ENCODE measurements at places on chromosomes 5 and 9. TPM values are rescaled to one million over a fixed set of nuclear protein-coding genes. Genes with fewer than 3 reads are reported as not detected.

DNA sequence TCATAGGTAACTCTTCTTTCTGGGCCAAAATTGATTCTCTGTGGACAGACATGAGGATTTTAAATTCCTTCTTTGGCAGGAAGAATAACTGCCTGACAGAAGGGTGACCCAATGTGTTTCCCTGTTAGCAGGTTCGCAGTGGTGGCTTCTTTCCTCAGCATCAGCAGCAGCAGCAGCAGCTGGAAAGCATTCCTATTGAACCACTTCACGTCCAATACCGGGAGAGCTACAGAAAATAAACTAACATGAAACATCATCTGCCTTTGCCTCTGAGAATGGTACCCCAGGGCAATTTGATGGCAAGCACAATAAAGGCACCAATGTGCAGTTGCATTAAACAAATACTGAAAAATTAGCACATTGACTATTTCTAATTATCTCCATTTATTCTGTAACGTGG is 214.5 kb downstream of the TMEM167A start:
- no peak for DNase-seq

DNA sequence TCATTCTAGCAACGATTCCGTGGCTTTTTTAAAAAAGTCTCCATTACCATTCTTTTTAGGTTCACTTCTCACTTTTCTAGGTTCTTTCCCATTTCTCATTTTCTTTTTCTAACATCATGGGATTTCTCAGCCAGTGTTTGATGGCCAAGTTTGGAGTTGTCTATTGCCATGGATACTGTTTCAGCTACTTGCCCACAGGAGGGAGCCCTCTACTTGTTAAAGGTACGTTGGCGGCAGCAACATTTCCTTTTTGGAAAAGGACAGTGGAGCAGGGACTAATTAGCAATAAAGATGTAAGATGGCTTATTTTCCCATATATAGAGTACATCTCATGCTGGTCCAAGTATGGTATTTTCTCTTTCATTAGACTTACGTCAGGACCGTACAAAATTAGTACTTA is 2257.5 kb upstream of the C9orf72 start:
- DNase-seq, result no peak

Gene F12
- total RNA-seq, result 0.43 TPM

DNA sequence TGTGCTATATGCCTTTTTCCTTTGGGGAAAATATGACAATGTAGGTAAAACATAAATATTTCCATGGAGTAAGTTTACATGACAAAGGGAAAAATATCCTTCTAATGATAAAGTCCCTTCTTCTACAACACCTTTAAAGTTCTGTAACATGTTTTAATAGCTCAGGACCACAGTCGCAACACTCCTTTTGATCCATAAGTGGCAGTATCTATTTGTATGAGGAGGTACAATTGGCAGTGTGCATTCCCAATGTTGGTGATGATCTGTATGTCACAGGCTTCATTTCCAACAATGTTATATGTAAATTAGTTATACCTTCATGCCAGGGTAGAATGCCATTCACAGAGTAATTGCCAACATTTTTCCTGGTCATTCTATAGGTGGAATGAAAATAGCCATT is 127.1 kb upstream of the CCNH start:
- DNase-seq, result no peak

DNA sequence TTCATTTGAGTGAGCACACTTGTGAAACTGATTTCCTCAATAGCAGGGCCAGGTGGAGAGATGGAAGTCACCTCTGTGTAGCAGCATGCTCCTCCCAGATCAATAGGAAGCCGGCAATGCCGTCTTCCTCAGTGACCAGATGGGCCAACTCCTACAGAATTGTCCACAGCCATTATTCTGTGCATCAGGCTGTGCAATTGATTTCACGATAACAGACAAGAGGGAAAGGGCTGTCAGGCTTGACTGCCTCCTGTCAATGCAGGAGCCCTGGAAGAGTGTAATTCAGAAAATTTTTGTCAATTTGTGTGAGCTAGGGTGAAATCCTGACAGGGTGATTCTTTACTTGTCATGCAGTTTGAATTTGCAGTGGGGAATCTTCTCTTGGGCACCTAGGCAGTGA is 838.4 kb upstream of the NUDT12 start:
- no peak for DNase-seq

GRCh38 chr9:124303762-124304161 is 46.0 kb downstream of the NEK6 start:
- no peak for DNase-seq

GRCh38 chr9:133490201-133490681 is 11.3 kb upstream of the SLC2A6 start:
- DNase-seq, result no peak

- DNase-seq, result no peak
Observed at GRCh38 chr9:893115-893514, 51.6 kb downstream of the DMRT1 start.
